GM13976 (cell line): ENCODE measurements at places on chromosomes 6 and 20.

GRCh38 chr20:25249198-25249931 is 1.5 kb downstream of the PYGB start:
- DNase-seq = no peak

- peak; percentile 49 for DNase-seq
Observed at GRCh38 chr6:32941214-32941768, 463 bp upstream of the HLA-DMB start.

DNA sequence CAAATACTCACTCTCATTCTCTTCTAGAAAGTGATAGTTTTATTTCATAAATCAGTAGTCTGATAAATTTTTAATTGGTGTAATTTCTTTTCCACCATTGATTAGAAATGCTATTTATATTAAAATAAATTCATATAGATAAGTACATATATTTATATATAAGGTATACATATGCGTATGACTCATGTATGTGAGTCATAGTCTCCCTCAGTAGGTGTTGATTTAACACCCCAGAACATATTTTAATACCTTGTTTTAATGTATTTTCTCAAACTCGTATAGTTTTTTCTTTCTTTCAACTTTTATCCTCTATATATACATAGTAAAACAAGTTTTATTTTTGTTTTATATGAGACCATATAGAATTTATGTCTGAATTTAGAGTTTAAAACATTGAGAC is 130.4 kb downstream of the PLG start:
- no peak for DNase-seq

GRCh38 chr6:149078211-149078782 is 239.2 kb upstream of the TAB2 start:
- DNase-seq = no peak

GRCh38 chr6:107124934-107125348 is 9.6 kb upstream of the BEND3 start:
- DNase-seq = no peak

DNA sequence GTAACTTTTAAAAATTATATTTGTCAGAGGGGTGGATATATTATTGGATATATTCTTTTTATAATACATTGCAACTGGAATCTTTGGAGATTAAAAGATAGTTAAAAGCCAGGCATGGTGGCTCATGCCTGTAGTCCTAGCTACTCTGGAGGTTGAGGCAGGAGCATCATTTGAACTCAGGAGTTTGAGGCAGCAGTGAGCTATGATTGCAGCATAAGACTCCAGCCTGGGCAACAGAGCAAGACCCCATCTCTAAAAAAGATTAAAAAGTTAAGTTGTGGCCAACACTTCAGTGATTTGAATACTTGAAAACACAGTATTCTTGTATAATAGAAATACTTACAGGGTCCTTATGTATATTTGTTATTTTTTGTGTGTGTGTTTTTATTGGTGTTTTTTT is 15.2 kb downstream of the MAPRE1 start:
- no peak for DNase-seq

DNA sequence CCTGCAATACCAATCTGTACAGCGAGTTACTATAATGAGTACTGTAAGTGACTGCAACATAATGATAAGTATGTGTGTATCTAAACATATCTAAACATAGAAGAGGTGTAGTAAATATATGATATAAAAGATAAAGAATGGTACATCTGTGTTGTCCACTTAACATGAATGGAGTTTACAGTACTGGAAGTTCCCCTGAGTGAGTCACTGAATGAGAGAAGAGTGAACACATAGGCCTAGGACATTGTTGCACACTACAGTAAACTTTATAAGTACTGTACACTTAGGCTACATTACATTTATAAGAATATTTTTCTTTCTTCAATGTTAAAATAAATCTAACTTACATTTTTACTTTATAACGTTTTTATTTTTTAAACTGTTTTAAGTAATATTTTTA is 380.4 kb downstream of the MMUT start:
- DNase-seq = no peak

GRCh38 chr6:99905209-99906106 is 88.6 kb downstream of the MCHR2 start:
- DNase-seq = peak; percentile 31

DNA sequence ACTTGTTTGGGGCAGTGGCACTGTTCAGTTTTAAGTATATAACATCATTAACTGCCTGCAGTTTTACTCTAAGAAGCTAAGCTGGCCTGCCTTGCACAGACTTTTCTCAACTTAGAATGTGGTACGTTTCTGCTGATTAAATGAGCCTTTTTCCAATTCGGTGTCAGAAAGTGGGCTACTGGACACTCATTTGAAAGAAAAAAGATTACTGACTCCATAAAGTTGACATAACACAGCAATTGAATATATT is 2.1 kb downstream of the ZMYND8 start:
- DNase-seq = no peak

- no peak for DNase-seq
Observed at GRCh38 chr20:48626938-48627736, 200.7 kb downstream of the PREX1 start.

DNA sequence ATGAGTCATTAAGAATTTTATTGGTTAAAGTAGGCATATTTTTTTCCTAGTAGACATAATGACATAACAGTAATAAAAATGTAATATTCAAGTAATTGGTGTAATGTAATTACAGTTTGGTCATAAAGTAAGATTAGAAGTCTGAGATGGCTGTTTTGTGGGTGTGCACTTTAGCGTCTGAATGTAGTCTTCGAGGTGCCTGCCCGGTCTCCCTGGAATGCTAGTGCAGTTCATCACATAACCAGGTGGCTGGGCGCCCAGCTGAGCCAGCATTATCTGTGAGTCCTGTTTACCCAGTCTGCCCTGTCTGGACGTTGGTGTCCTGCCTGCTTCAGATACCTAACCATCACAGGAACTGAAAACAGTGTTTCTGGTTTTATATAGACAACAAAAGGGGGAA is 419.1 kb downstream of the CDC5L start:
- no peak for DNase-seq

DNA sequence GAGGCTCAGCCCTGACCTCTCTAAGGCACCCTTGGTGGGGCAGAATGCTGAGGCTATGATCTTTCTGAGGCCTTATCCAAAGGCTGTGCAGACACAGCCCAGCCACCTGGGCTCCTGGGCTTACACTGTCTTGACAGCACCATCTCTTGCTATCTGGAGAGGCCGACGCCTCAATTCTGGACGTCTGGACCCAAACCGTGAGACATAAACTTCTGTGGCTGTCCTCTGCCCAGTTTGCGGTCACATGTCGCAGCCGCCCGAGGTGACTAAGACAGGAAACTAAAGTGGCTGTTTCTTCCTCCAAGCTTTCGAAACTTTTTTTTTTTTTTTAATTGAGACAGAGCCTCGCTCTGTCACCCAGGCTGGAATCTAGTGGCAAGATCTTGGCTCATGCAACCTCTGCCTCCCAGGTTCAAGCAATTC is 49.3 kb downstream of the PRR18 start:
- DNase-seq = peak; percentile 40

GRCh38 chr6:39197922-39198500 is 31.3 kb downstream of the KCNK5 start:
- DNase-seq = no peak

- DNase-seq = no peak
Observed at GRCh38 chr6:84177241-84177640, 50.2 kb downstream of the CEP162 start.

- DNase-seq = no peak
Observed at GRCh38 chr6:2434912-2435311, 189.5 kb upstream of the GMDS start.
